ENCODE measurements at places on chromosomes 7 and 10.

DNA sequence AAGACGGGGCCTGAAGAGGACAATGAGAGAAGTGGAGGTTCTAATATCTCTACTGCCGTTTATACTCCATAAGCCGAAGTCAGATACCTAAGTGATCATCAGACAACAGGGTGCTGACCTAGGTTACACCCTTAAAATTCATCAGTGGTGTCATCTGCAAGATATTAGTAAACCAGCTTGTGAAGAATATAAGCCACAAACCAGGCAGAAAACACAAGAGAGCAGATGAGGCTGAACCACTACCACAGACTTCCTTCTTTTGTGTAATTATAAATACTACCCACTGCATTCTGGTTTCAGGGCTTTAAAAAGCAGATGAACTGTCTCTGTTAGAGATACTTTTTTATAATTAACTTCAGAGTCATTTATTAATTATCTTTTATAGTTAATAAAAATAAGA is 69.0 kb upstream of the LRRC17 start:
- DNase-seq = no peak

DNA sequence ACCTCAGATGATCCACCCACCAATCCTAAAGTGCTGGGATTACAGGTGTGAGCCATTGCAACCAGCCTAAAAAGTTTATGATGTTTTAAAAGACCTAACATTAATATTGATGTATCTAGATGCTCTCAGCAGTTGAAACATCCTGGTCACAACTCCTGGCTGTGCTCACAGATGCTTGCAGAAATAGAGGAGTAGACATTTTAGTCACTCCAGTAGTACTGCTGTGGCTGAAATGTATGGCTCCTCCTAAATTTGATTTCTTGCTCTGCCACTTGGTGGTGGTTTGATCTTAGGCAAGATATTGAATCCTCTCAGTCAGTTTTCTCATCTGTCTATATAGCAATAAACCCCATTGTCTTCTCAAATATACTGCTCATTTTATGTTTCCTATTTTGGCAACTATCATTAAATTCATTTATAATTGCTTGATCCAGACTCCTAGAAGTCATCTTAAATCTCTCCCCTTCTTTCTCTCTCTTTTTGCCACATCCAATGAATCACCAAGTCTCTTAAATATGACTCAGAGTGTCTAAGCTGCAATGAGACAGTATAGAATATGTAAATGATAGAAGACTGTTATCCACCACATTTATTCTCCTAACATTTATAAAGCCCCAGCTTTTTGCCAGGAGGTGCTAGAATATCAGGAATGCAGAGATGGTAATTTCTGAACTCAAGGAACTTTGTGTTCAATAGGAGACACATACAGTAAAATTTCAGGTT is 78.1 kb upstream of the NRBF2 start:
- DNase-seq = no peak

- DNase-seq = no peak
Observed at GRCh38 chr7:41287559-41288335, 415.1 kb downstream of the INHBA start.

DNA sequence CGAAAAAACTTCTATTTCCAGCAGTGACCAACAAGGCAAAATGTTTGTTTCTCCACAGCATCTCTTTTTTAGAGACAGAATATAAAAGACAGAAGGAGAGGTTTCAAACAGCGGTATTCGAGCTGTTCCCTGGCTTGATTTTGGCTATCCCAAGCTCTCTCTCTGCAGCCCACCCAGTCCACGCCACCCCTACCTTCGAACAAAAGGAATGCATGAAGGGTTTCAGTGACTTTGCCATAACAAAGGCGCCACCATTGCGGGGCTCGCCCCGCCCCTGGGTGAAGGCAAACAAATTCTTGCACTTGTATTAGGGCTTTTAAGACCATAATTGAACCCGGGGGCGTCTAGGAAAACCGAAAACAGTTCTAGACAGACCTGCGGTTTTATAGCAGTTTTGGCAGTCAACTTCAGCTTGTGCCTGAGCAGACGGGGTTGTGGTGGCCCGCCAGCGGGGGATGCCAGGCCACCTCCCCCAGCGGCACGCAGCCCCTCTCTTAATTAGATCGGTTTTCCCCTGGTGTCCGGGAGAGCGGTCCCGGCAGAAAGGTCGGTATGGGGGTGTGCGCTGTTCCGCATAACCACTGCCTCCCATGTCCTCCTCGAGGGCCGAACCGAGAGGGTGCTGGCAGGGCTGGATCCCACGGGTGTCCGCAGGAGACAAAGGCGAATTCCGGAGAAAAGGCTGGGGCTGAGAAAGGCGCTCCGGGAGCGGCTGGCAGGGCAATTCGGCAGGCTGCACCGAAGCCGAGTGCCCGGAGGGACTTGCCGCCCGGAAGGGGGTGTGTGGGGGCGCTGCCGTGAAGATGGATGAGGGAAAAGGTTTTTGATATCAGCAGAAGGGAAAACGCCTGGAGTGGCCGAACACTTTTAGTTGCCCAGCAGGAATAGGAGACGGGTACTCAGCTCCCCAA is 2.7 kb upstream of the HOXA11 start:
- no peak for DNase-seq

DNA sequence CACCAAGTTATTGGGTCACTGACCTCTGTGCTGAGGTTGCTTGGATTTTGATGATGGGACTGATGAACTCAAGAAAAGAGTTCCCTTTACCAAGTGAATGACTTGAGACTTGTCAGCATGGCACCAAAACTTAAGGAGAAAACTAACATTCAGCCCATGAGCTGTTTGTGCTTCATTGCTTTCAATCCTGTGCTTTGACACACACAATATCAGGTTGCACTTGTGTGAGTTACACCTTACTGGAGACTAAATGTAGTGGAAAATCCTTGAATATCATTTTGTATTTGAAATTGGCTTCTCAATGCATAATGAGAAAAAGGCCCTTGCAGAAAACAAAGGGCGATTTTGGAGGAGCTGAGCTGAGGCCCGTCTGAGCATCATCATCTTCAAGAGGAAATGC is 2.7 kb downstream of the BAG3 start:
- DNase-seq = no peak

DNA sequence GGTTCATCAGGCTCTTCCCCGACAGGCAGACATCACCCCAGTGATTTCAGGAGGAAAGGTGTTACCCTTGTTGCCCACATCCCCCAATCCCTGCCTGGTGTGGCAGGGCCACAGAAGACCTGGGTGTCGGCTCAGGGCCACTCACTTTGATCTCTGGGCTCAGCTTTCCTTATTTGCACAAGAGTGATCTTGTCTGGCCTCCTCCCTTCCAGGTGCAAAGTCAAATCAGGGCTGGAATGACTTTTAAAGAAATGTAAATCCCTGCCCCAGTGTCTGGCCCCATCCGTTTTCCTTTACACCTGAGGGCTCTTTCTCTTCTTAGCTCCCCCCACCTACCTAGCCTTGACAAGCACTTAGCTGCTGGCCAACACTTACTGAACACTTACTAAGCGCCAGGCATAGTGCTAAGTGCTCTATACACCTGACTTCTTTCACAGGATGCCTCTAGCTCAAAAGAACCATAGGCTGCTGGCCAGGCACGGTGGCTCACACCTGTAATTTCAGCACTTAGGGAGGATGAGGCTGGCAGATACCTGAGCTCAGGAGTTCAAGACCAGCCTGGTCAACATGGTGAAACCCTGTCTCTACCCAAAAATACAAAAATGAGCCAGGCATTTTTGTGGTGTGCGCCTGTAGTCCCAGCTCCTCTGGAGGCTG is 979 bp upstream of the NODAL start:
- DNase-seq = no peak

GRCh38 chr10:79402625-79402946 is 42.8 kb downstream of the ZCCHC24 start:
- no peak for DNase-seq

DNA sequence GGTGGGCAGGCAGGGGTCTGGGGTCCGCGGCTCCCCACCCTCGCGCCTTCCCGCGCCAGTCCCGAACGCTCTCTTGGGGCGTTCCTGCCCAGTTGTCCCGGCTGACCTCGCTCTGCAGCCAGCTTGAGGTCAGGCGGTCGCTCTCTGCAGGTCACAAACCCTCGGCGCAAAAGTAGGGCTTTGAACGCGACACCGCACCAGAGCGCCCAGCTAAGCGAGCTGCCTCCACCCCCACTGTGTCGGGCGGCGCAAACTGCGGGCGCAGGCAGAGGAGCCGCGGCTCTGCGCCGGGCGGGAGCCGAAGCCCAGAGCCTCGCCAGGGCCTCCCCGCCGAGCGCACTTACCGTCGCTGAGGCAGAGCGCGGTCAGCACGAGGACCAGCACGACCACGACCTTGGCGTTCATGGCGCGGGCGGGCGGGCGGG is 284 bp downstream of the CXCL12 start:
- DNase-seq = no peak

GRCh38 chr10:129849452-129849750 is 114.7 kb downstream of the EBF3 start:
- no peak for DNase-seq

DNA sequence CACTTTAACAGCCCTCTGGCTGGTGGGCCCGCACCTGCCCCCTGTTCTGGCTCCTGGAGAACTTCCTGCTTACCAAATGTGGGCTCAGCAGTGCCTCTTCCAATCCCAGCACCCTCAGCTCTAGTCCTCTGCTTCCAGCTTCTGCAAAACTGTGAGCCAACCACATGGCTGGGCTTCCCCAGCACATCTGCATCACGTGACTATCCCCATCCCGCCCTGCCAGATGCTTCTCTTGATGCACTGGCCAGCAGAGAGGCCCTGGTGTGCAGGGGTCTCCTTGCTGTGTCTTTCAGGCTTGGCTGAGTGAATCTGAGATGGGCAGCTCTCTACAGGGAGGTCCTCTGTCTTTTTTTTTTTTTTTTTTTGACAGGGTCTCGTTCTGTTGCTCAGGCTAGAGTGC is 43.8 kb upstream of the DMBT1 start:
- DNase-seq = no peak

- no peak for DNase-seq
Observed at GRCh38 chr7:140478246-140479061, 851 bp downstream of the MKRN1 start.

DNA sequence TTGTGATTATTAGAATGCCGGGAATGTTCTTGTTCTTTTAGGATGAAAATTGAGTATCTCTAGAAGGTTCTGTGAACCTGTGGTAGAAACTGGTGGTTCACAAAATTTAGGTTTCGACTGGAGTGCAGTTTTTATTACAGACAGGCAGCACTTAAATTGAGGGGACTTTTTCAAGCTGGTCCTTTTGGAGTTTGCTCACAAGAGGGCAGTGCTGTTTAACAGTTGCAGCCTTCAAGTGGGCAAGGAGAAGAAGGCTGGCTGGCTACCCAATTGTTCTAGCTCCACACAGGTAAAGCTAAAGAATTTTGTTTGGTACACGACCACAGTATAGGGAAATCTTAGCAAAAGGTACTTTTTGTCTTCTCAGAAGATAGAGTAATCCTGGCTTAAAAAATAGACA is 233.6 kb downstream of the SNX13 start:
- no peak for DNase-seq

DNA sequence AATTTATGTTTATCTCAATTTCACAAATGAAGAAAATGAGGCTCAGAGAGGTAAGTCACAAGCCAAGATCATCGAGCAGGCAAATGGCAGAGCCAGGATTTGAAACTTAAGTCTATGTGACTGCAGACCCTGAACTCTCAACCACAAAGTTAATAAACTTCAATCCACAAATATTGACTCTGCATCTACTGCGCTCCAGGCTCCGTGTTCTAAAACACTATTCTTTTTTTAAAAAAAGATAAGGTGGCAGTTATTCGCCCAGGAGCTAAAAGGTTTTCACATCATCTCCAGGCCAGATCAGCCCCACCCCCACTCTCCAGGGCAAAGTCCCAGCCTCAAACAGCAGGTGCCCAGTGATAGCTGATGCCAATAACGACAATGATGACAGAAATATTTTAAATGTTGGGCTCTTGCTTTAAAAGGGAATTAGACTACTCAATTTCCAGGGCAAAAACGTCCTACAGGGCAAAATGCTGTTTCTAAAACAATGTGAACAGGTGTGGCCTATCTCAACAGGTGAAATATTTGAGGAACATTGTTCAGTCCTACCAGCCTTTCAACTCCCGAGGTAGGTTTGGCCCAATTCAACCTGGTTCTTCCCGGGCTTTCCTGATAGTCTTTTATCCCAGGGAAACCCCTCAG is 85.2 kb downstream of the SORBS1 start:
- no peak for DNase-seq

DNA sequence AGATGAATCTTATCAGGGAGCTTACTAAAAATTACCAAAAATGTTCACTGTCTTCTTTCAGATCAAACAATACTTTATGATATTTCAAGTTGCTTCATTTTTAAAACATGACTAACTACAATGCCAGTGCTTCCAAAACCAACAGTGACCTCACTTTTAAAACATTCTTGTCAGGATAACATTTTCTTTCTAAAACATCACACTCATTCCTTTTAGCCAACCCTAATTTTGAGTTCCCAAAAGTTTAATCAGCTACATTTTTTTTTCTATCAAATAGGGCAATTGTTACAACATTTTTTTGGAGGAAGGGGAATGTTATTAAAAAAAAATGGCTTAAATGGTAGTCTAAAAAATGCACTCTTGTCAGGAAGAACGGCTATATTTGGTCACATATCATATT is 37.3 kb downstream of the RTKN2 start:
- DNase-seq = no peak

- DNase-seq = no peak
Observed at GRCh38 chr7:139991911-139992310, 70.8 kb downstream of the PARP12 start.

GRCh38 chr10:3622845-3623621 is 162.0 kb downstream of the KLF6 start:
- DNase-seq = no peak

DNA sequence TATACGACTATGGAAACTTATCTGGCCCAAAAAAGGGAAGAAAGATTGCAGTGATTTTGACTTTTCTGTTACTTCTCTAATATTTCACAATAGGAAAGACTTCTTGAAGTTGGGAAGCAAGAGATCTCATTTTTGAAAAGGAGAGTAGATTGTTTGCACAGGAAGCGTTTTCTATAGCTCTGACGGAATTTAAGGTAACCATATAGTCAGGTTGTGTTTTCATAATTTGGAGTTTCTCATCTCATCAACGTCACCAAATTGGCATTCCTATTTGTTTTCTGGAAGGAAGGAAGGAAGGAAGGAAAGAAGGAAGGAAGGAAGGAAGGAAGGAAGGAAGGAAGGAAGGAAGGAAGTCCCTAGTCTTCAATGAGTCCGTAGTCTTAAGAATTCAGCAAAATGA is 732.0 kb downstream of the XPNPEP1 start:
- DNase-seq = no peak

Data from CMK (cell line).